Stimulated activated effector memory CD8-positive, alpha-beta T cell treated with anti-CD3 and anti-CD28 coated beads, Interleukin-12 subunit alpha, Interleukin-12 subunit beta, amount 100 ng/mL, for 72 hours (primary cell): ENCODE measurements at places on chromosomes 3 and 15.

DNA sequence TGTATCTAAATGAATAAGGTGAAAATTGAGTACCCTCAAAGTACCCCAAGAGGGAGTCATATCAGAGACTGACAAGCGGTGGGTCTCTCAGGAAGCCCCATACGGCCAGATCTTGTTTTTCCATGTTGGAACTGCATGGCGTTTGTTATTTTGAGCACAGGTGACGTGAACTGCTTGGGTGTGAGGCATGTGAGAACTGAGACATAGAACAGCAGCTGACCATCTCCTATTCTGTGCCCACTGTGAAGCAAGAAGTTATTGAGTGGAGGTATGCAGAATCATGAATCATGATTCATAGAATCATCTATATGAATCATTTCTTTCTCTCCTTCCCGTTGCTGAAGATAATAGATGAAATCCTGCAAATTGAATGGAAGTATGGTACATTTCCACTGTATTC is 4.6 kb downstream of the VPS8 start:
- no peak for DNase-seq

GRCh38 chr3:20890111-20890519 is 704.1 kb upstream of the SGO1 start:
- DNase-seq, result no peak

DNA sequence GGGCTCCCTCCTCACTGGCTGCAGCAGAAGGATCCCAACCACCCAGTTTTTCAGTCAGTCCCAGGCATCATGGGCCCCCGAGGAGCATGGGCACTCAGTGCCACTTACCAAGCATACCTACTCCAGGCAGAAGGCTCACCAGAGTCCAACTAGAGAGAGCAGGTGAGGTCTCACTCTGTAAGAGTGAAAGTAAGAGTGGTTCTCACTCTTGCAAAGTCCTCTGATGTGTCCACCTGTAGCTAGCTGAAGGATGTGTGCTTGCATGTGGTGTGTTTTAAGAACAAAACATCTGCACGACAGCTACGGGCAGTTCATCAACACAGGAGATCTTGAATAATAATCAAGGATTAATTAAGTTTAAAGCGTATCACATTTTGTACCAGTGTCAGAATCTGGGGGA is 49.7 kb downstream of the CCK start:
- DNase-seq, result no peak

GRCh38 chr3:186216900-186217819 is 108.3 kb upstream of the ETV5 start:
- DNase-seq, result no peak

DNA sequence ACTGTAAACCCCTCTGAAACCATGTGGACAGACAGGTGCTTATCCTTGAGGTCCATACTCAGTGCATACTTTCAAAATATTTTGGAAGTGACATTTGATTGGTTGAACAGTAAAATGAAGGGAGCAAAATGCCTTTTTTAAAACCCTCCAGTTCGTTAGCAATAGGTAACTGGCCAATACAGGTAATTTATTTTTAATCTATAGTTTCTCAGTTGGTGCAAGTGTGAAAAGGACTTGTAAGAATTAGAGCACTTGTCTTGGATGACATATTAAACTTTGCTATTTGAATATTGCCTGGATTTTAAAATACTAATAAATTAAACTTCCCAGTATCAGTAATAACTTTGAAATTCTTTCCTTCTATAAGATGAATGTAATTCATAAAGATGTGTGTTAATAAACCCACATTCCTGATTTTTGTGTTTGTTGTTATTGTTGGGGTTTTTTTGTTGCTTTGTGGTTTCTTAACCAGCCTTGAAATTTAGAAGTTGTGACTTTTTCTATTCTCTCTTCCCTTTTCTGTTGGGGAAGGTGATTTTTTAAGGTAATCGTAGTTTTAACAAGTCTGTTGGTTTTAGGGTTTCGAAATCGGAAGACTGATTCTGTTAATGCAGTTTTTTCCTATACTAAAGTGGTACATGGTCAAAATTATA is 90.0 kb downstream of the STT3B start:
- no peak for DNase-seq

- no peak for DNase-seq
Observed at GRCh38 chr3:62319570-62320243, 53.6 kb downstream of the FEZF2 start.

DNA sequence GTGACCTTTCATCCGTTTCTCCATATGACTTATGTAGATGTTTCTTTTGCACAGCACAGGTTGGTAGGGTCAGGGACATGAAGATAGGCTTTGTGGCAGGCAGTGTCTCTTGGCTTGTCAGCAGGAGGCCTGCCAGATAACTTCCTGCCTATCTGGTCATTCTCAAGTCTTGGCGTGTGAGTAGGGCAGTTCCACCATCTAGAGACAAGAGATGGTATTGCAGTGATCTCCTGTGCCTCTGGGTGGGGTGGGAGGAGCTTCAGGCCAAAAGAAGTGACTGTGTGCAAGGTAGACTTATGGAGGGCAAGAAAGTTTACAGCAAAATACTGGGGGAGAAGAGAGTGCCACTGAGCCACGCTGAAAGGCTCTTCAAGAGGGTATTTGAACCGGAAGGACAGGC is 11.0 kb downstream of the TEX264 start:
- DNase-seq, result peak; percentile 58

GRCh38 chr3:109532257-109533216 is 195.2 kb upstream of the DPPA4 start:
- no peak for DNase-seq

- no peak for DNase-seq
Observed at GRCh38 chr3:43883729-43884396, 193.1 kb downstream of the ABHD5 start.

GRCh38 chr3:24087469-24087868 is 142.4 kb downstream of the NR1D2 start:
- DNase-seq, result no peak

DNA sequence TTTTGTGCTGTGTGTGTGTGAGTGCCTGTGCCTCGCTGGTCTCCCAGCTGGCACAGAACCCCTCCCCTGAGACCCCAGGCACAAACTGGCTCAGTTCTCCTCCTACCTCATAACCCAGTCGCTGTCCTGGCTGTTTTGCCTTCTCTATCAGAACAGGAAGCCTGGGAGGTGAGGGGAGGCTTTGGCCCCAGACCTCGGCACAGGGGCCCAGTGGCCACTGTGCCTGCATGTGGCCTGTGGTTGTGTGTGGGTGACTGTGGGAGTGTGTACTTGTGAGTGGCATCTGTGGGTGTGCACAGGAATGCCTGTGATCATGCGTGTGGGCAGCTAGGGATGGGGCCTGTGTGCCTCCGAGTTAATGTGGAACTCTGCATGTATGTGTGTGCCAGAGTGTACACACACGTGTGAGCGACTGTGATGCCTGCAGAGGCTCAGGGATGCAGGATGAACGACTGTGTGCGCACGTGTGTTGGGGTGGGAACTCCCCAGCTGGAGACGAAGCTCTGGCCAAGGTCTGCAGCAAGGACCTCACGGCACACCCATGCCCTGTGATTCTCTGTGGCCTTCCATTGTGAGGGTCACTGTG is 32.3 kb downstream of the PSTPIP1 start:
- DNase-seq, result no peak

- no peak for DNase-seq
Observed at GRCh38 chr15:41932511-41933289, 38.8 kb upstream of the SPTBN5 start.

- DNase-seq, result no peak
Observed at GRCh38 chr15:88664151-88664778, 25.4 kb downstream of the ISG20 start.

- DNase-seq, result no peak
Observed at GRCh38 chr15:41401904-41402267, 410 bp downstream of the NDUFAF1 start.

- DNase-seq, result no peak
Observed at GRCh38 chr15:99212406-99212805, 37.0 kb downstream of the TTC23 start.

DNA sequence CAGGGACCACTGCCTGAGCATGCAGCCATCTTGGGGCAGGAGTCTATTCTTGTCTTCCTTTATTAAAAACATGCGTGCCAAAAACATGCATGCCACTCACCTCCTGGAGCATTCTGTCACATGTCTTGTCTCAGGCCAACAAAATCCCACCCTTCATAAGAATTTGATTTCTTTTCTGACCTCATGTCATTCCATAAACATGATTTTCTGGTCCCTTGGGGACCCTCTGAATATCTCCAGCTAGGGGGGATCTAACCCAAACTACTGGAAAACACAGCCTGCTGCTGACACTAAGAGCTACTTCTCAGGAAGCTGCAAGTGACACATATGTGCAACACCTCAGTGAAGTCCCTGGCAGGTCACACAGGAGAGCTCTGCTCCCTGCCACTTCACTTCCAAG is 26.8 kb upstream of the NOX5 start:
- no peak for DNase-seq

- no peak for DNase-seq
Observed at GRCh38 chr15:99250001-99250400, 620 bp upstream of the TTC23 start.

GRCh38 chr3:113057117-113057516 is 66.3 kb downstream of the GTPBP8 start:
- DNase-seq, result no peak

GRCh38 chr15:40407330-40407990 is 1.9 kb downstream of the IVD start:
- no peak for DNase-seq

DNA sequence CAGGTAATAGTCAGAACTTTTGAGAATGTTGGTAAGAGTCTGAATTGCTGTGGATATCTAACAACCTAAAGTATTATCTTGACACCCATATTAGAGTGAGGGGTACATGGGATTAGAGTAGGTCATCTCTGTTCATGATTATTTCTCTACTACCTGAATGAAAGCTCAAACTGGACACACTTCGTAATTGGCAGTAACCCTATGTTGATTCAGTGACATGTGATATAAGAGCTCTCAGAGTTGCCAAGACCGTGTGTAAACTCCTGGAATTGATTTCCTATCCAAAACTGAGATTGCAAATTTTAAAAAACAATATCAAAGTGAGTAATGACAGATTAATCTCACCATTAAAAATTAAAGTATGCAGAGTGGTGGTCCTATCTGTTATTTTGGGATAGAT is 214.8 kb upstream of the ARHGEF26 start:
- no peak for DNase-seq

DNA sequence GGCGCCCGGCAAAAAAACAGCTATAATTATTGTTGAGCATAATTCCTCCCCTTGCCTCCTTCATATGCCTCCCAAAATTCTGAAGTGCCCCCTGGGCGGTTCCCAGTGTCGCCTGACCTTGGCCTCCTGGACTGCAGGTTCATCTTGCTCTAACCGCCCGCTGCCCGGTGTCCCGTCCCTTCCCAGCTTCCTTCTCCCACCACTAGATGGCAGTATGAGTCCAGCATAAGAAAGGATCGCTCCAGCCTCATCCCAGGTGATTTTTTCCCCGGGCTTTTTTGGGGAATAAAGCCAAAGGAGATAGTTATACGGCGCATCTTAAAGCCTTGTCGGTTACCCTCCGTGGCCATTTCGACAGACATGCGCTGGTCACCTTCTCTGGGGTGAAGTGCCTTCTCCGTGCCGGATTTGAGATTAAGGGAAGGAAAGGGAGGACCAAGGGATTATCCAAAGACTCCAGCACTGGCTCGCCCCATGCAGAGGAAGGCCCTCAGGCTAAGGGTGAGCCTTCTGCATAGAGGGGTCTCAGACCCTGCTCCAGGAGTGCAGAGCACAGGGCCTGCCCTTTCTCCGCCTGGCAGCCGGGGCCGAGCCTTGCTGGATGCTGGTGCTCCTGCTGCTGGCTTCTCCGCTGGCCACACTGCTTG is 45.8 kb upstream of the TRA2B start:
- peak; percentile 78 for DNase-seq

DNA sequence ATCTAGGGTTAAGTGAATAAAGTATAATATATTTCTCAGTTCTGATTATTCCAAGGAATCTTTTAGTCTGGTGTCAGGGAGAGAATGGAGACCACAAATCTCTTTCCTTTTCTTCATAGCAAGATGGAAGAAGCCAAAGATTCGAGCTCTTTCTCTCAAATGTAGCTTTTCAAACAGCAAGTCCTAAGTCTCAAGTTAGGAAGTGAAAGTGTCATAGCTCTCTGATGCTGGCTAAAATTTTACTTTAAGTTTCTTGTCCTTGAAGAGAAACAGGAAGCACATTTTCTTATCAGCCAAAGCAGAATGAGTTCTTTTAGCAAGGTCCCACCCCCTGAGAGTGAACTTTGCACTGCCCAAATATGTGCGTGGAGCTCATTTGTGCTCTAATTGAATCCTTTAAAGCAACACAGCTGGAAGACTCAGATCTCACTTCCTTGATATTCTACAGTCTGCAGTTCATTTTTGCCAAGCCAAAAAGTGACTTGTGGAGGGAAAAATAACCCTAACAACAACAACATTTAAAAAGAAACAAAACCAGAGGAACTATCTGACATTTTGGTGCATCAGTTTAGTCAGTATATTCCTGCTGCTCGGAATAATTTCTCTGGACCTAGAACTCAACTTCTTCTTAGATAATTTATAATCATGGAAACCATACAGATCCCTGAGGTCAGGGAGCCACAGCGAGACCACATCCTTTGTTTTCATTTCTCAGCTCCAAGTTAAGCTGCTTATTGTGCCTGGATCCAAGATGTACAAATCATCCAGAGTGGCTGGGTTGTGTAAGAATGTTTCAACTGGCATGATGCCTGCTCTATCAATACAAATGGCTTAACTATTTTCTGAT is 238.7 kb upstream of the P2RY1 start:
- no peak for DNase-seq

DNA sequence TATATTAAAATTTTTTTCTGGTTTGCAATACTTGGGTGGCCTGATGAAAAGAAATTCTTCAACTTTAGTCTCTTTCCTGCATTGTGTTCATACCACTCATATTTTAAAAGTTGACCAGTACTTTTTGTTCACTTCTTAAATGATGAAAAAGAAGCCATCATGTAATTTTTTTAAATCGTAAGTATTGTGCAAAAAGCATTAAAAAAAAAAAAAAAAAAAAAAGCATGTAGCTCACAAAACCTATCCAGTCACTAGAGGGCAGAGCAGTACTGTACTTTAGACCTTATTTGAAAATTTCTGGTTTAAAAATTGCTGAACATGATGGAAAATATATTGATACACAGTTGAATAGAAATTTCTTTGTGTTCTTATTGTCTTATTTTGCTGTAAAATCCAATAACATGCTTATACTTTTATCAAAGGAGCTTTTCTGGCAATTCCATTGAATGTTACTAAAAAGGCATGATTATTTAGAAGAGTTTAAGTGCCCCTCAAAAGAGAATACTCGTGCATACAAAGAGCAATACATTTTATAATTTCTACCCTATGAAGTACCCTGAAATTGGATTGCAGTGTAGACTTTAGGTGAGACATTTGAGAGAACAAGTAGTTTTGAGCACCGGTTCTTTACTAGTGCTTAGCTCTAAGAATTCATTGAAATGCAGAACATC is 137.7 kb downstream of the BBX start:
- no peak for DNase-seq

DNA sequence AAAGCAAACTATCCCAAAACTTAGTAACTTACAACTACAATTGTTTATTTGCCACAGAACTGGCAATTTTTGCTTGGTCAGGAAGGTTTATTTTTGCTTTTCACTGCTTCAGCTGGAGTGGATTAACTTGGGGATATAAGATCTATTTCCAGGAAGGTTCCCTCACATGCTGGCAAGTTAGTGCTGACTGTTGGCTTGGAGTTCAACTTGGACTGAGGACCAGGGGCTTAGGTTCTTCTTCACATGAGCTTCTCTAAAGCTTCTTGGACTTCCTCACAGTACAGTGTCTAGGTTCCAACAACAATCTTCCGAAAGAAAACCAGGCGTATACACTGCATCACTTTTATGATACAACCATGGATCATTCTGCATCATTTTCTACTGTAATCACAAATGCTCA is 264.4 kb downstream of the CHL1 start:
- no peak for DNase-seq
